ENCODE measurements at places on chromosomes 5 and 9.

GRCh38 chr5:65480306-65480865, 1.3 kb downstream of the ADAMTS6 start:
- DNase-seq: no peak

DNA sequence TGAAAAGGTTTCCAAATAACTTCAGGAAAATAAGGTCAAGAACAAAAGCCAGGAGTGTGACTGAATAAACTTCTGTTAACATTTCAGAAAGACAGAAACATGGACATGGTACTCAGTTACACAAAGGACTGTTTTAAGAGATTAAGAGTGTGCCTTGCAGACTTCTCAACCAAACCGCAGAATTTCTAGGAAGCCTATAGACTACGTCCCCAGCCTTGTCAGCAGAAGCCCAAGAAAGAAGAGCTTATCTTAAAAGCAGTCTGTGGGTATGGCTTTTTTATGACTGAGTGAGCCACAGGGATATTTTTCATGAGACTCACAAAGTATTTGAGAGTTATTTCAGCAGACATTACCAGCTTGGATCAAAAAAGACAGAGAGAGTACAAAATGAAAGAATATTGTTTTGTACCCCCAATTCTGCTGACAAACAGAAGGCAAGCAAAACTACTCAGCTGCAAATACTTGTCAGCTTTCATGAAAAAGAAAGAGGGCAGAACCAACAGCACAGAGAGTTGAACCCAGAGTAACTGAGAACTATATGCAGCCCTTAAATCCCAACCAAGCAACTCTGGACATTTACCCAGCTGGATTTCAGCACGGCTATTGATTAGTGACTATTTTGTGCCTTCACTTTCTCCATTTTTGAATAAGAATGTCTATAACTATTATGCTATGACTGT, 711.0 kb upstream of the CTNND2 start:
- DNase-seq: no peak

- DNase-seq: no peak
Measured at GRCh38 chr9:85246541-85246940, 495.2 kb downstream of the AGTPBP1 start.

DNA sequence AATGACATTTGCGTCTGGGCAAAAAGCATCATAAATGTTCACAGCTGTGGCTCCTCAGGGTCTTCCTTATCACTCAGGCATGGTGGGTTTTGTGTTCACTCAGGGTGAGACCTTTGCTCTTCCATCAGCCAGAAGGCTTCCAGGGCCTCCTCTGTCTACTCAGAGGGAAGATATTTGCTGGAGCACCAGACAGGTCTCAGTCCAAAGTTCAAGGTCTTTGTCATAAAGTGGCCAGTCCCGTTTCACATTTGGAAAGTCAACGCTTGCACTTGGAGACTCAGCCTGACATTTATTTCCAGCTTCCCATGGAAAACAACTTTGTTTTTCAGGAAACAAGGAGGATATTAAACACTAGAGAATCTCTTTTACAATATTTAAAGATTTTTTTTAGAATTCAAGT, 12.2 kb upstream of the CARTPT start:
- no peak for DNase-seq

- DNase-seq: no peak
Measured at GRCh38 chr5:98774192-98775033, 950 bp downstream of the RGMB start.

GRCh38 chr9:12680341-12680740, 12.8 kb upstream of the TYRP1 start:
- no peak for DNase-seq

DNA sequence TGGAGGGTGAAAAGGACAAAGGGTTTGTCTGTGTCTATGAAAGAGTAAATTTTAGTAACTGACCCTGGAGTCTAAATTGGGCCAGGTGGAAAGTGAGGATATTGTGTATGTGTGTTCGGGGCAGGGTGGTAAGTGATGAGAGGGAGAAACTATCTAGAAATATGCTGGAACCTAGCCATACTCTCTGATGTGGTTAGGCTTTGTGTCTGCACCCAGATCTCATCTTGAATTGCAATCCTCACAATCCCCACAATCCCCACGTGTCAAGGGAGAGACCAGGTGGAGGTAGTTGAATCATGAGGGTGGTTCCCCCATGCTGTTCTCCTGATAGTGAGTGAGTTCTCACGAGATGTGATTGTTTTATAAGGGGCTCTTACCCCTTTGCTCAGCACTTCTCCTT, 60.6 kb downstream of the COMMD10 start:
- DNase-seq: no peak

- DNase-seq: no peak
Measured at GRCh38 chr5:52692606-52693005, 95.1 kb upstream of the ITGA1 start.

- no peak for DNase-seq
Measured at GRCh38 chr9:132794730-132795380, 83.2 kb downstream of the AK8 start.

GRCh38 chr5:102375272-102375671, 79.2 kb upstream of the SLCO4C1 start:
- DNase-seq: no peak

GRCh38 chr9:14183001-14183400, 130.9 kb downstream of the NFIB start:
- no peak for DNase-seq

DNA sequence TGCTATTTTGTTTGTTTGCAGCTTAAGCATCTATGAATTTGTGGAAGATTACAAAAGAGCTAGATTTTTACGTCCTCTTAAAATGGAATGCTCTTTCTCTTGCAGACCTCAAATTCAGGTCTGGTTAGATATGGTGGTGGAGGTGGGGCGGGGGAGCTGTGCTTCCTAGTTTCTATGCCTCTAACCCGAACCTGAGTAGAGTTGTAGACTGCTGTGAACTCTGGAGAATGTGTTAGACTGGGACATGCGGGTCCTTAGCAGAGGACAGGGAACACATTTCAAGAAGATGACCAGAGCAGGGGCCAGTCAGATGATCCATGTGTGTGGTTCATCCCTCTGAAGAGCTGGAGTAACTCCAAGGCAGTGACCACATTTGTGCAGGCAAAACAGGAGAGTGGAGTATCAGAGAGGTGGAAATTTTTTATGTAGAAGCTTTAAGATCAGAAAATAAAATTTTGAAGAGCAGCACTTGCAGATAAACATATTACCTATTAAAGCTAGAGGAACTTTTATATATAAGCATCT, 154.9 kb downstream of the FAM174A start:
- no peak for DNase-seq

- DNase-seq: no peak
Measured at GRCh38 chr9:81562231-81563019, 126.9 kb downstream of the TLE1 start.

DNA sequence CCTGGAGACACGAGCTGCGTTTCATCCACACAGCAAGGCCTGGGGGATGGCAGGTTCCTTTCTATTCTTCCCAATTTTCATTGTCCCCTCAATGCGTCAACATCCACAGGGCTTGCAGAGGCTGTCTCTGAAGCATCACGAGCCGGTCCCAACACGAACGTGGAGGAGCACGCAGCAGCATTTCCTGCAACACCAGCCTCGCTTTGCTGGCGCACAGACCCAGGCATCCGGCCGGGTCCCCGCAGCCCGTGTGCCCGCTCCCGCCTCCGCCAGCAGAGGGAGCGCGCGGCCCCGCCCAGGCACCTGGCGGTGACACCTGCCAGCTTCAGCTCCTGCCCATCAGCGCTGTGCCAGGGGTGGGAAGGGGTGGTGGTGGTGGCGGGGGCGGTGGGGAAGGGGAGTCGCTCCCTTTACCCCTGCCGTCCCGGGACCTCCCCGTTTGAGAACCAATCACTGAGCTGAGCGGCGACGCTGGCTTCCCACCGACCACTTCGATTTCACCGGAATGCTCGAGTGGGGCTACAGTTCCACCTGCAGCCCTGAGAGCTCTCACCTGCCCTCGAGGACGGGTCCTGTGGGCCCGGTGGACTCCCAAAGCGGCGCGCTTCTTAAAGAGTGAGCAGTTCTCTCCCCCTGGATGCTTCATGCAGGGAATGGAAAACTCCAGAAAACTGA, 464.5 kb downstream of the ICE1 start:
- peak; percentile 68 for DNase-seq

DNA sequence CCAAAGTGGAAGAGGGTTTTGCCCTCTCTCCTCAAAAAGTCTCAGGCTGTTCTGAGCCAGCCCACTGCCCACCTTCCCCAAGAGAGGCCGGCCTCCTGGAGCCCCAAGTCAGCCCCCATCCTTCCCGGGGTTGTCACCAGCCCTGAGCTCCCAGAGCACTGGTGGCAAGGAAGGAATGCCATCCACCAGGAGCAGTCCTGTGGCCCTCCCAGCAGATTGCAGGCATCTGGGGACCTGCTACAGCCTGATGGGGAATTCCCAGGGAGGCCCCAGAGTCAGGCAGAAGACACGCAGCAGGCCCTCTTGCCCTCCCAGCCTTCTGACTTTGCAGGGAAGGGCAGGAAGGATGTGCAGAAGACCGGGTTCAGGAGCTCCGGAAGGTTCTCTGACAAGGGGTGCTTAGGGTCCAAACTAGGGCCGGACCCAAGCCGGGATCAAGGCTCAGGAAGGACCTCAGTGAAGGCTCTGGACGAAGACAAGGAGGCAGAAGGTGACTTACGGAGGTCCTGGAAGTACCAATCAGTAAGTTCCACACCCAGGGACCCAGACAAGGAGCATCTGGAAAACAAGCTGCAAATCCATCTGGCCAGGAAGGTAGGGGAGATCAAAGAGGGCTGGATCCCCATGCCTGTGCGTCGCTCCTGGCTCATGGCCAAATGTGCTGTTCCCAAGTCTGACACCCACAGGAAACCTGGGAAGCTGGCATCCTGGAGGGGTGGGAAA, 3.7 kb downstream of the SPATA31E1 start:
- peak; percentile 89 for DNase-seq

- no peak for DNase-seq
Measured at GRCh38 chr9:99699396-99699795, 122.3 kb upstream of the NR4A3 start.

- no peak for DNase-seq
Measured at GRCh38 chr5:130136300-130136699, 232.0 kb downstream of the CHSY3 start.

DNA sequence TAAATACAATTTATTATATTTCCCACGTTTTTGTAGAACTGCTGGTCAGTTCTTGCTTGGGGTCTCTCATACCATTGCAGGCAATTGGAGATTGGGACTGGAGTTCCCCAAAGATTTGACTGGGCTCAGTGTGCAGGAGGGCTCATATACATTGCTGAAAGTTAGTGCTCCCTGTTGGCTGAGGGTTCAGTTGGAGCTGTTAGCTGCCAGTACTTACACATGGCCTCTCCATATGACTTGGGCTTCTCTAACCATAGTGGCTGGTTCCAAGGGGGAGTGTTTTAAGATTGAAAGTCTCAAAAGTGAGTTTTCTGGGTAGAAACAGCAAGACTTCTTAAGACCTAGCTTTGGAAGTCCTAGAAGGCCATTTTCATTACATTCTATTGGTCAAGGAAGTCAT, 102.9 kb downstream of the MAN2A1 start:
- no peak for DNase-seq

DNA sequence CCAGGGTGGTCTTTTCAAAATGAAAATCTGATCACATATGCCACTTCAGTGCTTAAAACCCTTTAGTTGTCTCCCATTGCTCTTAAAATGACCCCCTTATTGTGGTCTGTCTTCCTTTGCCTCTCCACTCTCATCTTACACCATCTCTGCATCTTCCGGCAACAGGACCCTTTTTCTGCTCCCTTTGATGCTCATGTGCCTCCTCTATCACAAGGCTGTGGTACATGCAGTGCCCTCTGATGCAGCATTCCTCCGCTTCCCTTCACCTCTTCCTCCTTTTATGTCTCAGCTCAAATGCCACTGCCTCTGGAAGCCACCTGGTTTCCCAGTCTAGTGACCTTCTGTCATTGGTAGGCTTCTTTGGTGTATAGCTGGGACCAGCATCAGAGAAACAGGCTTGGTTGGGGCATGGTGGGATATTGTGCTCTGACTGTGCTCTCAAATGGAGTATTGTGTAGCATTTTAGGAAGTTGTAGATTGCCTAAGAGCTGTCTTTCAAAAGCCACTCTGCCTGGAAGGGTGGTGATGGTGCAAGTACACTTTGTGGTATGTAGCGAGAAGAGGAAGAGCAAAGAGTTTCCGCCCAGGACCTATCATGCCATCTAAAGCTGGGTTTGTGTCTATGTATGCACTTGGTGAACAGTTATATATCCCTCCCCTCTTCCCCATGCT, 28.1 kb downstream of the ARHGAP26 start:
- DNase-seq: no peak

GRCh38 chr5:154203798-154204578, 13.5 kb downstream of the GALNT10 start:
- no peak for DNase-seq

DNA sequence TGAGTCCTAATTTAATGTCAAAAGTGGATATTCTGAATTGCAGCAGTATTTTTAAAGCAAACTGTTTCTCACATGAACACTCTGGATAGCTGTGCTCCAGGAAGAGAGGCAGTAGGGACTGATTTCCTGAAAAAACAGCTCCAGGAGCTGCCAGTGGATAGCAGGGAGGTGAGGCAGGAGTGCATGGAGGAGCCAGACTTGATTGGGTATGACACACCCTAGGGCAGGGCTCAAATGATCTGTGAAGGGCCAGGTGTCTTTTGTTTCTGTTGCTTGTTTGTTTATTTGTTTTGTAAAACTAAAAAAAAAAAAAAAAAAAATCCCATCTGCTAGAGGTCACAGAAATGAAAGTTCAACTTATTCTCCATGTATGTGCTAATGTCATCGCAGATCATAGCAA, 83.4 kb downstream of the ADRB2 start:
- no peak for DNase-seq

DNA sequence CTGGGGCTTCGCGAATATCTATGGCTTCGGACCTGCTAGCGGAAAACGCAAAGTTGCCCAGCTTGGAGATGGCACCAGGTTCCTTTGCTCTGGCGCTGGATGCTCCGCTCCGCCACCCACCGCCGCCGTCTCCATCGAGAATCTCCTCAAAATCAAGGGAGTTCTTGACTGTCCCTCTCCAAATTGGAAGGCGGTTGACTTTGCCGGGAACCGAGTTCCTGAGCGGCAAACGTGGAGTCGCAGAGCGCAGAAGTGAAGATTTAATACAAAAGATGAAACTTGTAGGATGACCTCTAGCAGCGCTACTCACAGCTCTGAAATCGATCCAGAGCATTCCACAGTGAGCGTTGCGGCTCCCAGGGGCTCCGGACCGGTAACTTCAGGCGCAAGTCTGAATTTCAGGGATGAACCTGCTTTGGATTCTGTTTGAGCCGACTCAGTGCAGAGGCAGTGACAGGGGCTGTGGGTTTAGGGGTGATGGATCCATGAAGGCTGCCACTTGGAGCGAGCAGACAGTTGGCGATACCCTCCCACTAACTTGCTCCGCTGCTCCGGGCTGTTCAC, 1641.5 kb upstream of the C9orf72 start:
- DNase-seq: no peak

All from esophagus muscularis mucosa (tissue), 4 donors.